Body of pancreas (tissue), 4 donors: ENCODE measurements at places on chromosomes 12 and 14. TPM values are rescaled to one million over a fixed set of nuclear protein-coding genes. Genes with fewer than 3 reads are reported as not detected.
A peak's percentile ranks its signal among the peaks of the same experiment; 100 is the strongest.

GRCh38 chr12:104790296-104791125, 167.6 kb downstream of the SLC41A2 start:
- DNase-seq, result peak; percentile 26

The MYL2 gene
- not detected for total RNA-seq

DNA sequence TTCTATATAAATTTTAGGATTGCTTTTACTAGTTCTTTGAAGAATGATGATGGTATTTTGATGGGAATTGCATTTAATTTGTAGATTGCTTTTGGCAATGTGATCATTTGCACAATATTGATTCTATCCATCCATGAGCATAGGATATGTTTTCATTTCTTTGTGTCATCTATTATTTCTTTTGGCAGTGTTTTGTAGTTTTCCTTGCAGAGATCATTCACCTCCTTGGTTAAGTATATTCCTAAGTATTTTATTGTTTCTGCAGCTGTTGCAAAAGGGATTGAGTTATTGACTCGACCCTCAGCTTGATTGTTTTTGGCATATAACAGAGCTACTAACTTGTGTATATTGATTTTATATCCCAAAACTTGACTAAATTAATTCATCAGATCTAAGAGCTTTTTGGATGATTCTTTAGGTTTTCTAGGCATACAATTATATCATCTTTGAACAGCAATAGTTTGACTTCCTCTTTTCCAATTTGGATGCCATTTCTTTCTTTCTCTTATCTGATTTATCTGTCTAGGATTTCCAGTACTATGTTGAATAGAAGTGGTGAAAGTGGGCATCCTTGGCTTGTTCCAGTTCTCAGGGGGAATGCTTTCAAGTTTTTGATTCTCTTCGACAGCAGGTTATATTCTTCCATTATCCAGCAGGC, 668.1 kb downstream of the SLC16A7 start:
- DNase-seq, result no peak

The TMPRSS12 gene
- not detected for total RNA-seq

DNA sequence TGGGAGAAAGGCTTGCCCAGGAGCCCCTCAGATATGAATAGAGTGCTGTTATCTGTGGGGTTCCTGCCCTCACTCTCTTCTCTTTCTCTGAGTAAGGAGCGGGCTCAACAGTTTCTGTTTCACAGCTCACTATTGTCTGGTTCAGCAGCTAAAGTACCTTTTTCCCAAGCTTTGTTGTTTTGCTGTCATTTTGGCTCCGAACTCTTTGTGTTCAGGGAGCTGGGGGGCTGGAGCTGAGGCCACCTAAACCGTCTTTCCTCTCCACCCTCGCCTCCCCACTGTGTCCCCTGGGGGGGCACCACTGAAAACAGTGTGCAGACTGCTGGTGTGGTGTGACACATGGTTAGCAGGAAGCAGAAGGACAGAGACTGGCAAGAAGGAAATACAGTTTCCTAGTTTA, 51.4 kb downstream of the FBXW8 start:
- no peak for DNase-seq

- no peak for DNase-seq
Observed at GRCh38 chr14:49033131-49033530, 553.0 kb downstream of the RPS29 start.

DNA sequence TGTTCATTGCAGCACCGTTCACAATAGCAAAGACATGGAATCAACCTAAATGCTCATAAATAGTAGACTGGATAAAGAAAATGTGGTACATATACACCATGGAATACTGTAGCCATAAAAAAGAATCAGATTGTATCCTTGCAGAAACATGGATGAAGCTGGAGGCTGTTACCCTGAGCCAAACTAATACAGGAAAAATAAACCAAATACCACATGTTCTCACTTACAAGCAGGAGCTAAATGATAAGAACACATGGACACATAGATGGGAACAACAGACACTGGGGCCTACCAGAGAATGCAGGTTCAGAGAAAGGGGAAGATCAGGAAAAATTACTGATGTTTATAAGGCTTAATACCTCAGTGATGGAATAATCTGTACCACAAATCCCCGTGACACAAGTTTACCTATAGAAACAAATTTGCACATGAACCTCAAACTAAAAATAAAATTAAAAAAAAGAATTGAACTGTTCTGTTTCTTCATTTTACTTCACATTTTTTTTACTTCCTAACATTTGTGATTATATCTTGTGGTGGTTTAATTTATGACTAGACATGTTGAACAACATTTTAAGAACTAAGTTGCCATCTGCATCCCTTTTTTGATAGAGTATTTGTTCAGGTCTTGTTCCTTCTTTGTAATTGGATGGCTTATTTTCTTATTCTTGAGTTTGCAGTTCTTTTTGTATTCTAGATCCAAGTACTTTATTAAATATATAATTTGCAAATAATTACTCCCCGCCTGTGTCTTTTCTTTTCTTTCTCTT, 835.2 kb downstream of the FSCB start:
- DNase-seq, result no peak

GRCh38 chr12:32051511-32052211, 55.0 kb upstream of the BICD1 start:
- DNase-seq, result no peak

The DAO gene
- not detected for total RNA-seq

- no peak for DNase-seq
Observed at GRCh38 chr12:69354556-69355187, 4.9 kb upstream of the YEATS4 start.

DNA sequence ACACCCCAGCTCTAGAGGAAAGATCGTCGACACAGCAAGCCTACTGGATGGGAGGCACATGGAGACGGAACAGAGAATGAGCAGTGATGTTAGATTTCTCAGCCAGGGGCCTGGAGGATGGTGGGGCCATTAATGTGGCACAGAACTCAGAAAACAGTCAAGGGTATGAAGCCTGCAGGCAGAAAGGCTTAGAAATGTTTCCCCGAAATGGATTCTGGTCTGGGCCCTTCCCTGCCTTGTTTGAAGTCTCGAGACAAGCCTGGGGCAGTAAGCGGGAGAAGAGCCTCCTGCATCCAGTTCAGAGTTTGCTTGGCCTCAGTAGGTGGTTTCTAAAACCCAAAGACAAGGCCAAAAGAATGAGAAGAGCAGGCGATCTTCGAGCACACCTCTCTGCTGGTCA, 158.4 kb downstream of the NTF3 start:
- no peak for DNase-seq

DNA sequence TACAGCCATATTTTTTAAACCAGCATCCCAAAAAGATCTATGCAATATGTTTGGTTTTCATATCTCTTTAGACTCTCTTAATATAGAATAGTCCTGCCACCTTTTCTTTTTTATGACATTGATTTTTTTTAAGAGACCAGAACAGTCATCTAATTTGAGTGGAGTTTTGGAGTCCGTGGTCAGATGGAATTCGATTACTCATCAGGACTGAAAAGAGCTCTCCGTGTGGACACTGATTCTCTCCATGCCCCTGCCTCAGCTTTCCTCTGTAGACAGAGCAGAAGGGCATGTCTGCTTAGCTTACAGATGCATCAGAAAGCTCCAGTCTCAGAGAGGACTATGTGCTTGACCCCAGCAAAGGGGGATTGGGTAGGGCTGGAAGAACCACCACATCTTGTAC, 27.8 kb downstream of the SMCO2 start:
- DNase-seq, result no peak

GRCh38 chr12:47273191-47273626, 193.4 kb upstream of the AMIGO2 start:
- no peak for DNase-seq

The SLCO1B1 gene
- total RNA-seq, result not detected

DNA sequence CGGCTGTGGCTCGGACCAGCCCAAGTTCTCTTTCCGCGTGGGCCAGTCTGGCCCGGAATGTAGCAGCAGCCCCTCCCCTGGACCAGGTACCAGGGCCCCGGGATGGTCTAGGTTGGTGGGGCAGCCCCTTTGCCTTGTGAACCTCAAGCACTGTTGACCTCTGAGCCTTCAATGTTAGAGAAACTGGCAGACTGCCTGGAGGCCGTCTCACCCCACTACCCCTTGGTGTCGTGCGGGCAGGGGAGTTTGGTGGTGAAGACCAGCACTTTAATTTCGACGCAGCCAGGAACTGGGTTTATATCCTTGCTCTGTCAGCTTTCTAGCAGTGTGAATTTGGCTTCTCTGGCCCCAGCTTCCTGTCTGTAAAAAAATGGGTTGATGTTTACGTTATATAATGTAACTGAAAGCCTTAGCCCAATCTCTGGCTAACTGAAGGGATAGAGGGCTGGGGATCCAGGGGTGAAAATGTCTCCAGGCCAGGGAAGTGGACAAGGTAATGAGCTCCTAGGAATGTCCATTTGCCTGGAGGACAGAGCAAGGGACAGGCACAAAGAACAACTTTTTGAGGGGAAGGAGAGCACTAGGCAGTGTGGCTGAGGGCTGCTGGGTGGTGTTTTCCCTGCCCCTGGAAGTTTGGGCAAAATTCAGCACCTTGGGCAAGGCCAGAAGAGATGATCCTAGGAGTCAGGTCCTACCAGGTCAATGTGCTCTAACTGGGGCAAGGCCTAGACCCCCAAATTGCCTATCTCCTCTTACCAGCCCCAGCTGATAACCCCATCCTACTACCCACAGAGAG, 11.4 kb downstream of the MCRS1 start:
- DNase-seq, result no peak

GRCh38 chr12:32688786-32689185, 9.7 kb downstream of the DNM1L start:
- no peak for DNase-seq

GRCh38 chr12:96064966-96065365, 29.6 kb upstream of the LTA4H start:
- no peak for DNase-seq

- DNase-seq, result no peak
Observed at GRCh38 chr14:104218361-104219180, 80.2 kb downstream of the KIF26A start.

The SPPL3 gene
- 13.5 TPM for total RNA-seq

The GPD1 gene
- total RNA-seq, result 7.0 TPM

The ANAPC7 gene
- 25.9 TPM for total RNA-seq

- DNase-seq, result no peak
Observed at GRCh38 chr14:102915292-102916110, 7.0 kb upstream of the AMN start.

- DNase-seq, result no peak
Observed at GRCh38 chr12:46219132-46219876, 49.5 kb downstream of the SLC38A1 start.

The RNASE2 gene
- total RNA-seq, result not detected

GRCh38 chr14:60175255-60175902, 10.2 kb upstream of the DHRS7 start:
- DNase-seq, result no peak

DNA sequence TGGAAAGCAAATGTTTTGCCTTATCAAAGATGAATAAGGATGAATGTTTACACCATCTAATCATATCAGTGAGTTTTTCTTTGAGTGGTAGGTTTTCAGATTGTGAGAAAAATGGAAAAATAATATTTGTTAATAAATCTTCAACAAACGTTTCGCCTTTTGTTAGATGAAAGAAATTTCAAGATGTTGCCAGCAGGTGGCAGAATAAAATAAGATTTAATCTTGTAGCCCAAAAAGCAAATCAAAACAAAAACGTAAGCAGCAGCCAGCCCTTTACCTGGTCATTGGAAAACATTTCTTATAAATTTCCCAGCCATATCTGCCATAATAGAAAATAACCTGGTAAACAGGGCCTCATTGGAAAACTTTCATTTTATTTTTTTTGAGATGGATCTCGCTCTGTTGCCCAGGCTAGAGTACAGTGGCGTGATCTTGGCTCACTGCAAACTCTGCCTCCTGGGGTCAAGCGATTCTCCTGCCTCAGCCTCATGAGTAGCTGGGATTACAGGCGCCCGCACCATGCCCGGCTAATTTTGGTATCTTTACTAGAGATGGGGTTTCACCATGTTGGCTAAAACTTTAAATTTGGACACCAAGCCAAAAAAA, 15.4 kb upstream of the TMEM120B start:
- peak; percentile 58 for DNase-seq

The ABCC9 gene
- total RNA-seq, result 12.2 TPM

- DNase-seq, result no peak
Observed at GRCh38 chr12:114790276-114790675, 106.3 kb upstream of the TBX3 start.

DNA sequence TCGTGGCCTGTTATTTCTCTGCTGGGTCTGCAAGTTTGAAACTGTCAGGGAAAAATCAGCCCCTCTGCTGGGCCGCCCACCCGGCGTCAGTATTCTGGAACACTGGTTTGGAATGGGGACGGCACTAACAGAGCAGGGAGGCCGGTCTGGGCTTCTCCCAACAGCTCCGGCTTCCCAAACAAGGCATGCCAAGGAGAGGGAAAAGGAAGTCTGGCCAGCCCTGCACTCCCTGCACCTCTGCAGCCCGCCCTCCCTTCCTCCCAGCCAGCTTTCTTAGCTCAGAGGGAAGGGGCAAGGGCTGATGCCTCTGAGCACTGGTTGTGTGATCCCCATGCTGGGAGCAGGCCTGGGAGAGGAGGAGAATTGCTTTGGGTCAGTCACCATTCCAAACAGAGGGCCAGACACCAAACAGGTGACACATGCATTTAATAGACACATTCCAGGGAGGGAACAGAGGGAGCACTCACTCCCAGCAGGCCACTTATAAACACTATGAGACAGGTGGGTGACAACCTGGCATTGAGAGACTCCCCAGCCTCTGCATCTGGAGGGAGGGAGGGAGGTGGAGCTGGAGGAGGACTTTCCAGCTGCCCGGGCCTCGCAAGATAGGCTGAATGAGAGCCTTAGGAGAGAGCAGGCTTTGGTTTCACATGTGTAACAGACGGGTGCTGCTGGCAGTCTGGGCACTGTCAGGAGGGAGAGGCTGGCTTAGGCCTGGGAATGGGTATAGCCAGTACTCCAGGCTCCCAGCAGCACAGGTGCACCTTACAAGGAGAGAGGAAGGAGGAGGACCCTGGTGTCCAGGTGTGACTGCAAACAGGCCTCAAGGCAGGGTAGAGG, 10.3 kb downstream of the KRT75 start:
- no peak for DNase-seq
